ENCODE measurements at places on chromosomes 1 and 21. TPM values are rescaled to one million over a fixed set of nuclear protein-coding genes. Genes with fewer than 3 reads are reported as not detected.
A peak's percentile ranks its signal among the peaks of the same experiment; 100 is the strongest.

- H3K27me3 ChIP-seq = no peaks in the 10 kb centered on the region
- DNase-seq = no peak
- H3K27ac ChIP-seq = no peak overlapping the region
- peaks cover 1% of the 10 kb centered on the region for H3K4me1 ChIP-seq
- H3K36me3 ChIP-seq = peaks cover 6% of the 10 kb centered on the region
- no peak overlapping the region for H3K4me3 ChIP-seq
Measured at GRCh38 chr1:169345511-169345910, 22.1 kb downstream of the NME7 start.

The LPAR3 gene
- total RNA-seq = 0.99 TPM

The LHX8 gene
- total RNA-seq = 0.20 TPM

The GPR61 gene
- not detected for total RNA-seq

- H3K27ac ChIP-seq = no peak overlapping the region
- H3K4me3 ChIP-seq = no peak overlapping the region
- H3K27me3 ChIP-seq = no peaks in the 10 kb centered on the region
- no peaks in the 10 kb centered on the region for H3K36me3 ChIP-seq
Measured at GRCh38 chr1:66251546-66251945, 282.4 kb upstream of the SGIP1 start.

DNA sequence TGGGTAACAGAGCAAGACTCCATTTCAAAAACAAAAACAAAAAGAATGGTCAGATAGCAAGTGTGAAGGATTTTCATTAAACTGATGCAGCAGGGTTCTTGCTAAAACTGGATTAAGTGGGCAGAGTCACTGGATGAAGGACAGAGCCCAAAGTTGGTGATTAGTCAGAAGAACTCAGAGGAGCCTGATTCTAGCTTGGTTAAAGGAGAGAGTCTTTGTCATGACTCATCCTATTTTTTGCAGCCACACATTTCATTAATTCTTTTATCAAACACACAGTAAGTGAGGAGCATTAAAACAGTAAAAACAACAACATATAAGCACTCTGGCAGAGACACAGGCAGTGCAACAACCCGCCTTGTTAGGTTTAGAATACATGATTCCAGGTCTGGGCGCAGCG lies 56.0 kb upstream of the EDARADD start:
- no peak overlapping the region for H3K4me3 ChIP-seq
- no peak for DNase-seq
- peaks cover 32% of the 10 kb centered on the region for H3K27me3 ChIP-seq
- H3K27ac ChIP-seq = no peak overlapping the region

DNA sequence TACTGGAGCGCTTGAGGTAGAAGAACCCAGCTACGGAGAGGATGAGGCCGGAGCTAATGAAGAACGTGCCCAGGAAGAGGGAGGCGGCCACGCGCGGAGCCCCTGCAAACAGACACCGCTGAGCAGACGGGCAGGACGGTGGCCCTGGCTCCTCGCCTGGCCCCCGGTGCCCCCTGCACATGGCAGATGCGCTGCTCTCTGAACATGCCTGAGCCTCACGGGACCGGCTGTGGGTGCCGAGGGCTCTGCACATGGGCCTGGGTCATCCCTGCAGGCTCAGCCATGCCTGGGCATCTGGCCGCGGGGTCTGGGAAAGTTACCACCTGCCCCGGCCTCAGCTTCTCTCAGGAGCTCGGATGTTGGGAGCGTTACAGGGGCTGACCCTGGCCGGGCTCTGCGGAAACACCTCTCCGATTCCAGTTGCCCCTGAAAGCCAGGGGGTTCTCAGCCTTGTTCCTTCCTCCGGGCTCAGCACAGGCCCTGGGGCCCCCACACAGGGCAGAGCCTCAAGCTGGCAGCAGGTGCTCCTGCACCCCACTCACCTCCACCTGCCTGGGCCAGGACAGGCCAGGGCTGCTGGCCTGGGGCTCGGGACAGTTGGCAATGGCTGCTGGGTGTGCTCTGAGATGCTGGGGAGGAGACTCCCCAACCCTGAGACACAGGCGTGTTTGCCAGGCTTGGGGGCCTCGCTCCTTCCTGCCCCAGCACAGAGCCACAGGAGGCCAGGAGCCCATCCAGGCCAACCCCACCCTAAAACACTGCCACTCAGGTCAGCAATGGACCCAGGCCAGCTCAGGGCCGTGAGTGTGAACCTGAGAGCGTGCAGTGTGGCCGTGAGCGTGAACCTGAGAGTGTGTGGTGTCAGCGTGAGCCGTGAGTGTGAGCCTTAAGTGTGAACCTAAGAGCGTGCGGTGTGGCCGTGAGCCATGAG lies 12.1 kb upstream of the RNF223 start:
- H3K36me3 ChIP-seq = peaks cover 5% of the 10 kb centered on the region
- no peaks in the 10 kb centered on the region for H3K4me1 ChIP-seq
- peak; percentile 17 for DNase-seq

GRCh38 chr1:26278724-26279455 lies 996 bp upstream of the SH3BGRL3 start:
- no peaks in the 10 kb centered on the region for H3K27me3 ChIP-seq
- peak overlapping the region; percentile 88 for H3K27ac ChIP-seq
- H3K4me3 ChIP-seq = peak overlapping the region; percentile 87
- peaks cover 29% of the 10 kb centered on the region for H3K4me1 ChIP-seq

GRCh38 chr1:25617625-25618432 lies 1.2 kb downstream of the MAN1C1 start:
- peaks cover 15% of the 10 kb centered on the region for H3K4me1 ChIP-seq
- DNase-seq = no peak
- no peaks in the 10 kb centered on the region for H3K36me3 ChIP-seq
- peak overlapping the region; percentile 65 for H3K4me3 ChIP-seq

DNA sequence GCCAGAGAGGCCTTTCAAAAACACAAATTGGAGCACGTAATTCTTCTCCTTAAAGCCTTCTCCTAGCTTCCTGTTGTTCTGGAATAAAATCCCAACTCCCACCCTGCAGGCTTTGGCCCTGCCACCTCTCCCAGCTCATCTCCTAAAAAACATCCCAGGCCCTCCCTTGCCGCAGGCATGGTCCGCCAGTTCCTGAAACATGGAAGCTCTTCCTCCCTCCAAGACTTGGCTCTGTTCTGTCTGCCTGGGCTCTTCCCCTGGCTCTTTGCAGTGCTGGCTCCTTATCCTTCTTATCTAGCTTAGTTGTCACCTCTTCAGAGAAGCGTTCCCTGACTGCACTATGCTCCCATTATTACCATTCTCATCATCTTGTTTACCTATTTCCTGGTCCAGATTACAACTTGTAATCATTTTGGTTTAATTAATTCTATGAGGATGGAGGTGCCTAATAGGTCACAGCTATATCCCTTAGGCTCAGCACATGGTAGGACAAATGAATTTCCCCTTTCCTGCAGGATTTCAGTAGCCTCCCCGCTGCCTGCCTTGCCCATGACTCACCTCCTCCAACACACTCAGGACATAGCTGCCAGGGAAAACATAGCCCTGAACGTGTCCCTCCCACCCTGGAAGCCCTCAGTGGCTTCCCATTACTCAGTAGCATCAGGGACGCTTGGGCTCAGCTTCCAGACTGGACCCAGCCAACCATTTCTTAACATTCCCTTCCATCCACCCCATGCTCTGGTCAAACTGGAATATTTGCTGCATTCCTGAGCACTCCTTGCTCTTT lies 15.7 kb upstream of the IGSF21 start:
- H3K36me3 ChIP-seq = no peaks in the 10 kb centered on the region
- H3K27ac ChIP-seq = no peak overlapping the region
- peaks cover 74% of the 10 kb centered on the region for H3K27me3 ChIP-seq

GRCh38 chr1:173333581-173333980 lies 126.5 kb upstream of the TNFSF4 start:
- H3K4me3 ChIP-seq = no peak overlapping the region
- DNase-seq = no peak
- H3K4me1 ChIP-seq = peaks cover 6% of the 10 kb centered on the region
- H3K36me3 ChIP-seq = no peaks in the 10 kb centered on the region
- H3K27me3 ChIP-seq = no peaks in the 10 kb centered on the region

DNA sequence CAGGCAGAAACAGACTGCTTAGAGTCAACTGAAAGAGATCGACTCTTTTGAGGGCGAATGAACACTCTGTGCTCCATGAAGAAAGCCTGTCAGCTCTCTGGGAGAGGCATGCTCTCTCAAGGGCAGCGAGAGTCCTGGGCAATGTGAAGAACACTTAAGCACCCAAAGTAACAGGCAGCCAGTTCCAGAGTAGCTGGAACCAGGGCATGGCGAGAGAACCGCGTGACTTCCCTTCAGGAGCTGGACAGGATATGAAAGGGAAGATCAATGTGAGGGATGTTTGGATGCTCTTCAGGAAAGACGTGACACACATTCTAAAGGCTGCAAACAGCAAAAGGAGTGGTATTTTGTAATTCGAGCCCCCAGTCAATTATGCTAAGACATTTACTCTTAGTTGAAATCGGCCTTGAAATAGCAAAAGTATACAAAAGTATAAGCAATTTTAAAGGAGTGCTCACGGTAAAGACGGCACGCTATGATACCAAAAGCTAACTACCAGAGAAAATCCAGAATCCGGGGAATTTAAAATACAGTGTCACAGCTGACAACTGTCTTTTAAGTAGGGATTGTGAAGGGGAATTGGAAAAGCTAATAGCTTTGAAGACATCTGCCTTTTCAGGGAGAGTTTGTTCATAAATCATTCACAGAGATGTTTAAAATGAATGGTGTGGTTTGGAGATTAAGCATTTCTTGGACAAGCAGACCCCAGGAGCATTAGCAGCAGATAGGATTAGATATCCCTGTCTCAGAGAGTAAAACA lies 20.8 kb downstream of the ADAMTS5 start:
- no peaks in the 10 kb centered on the region for H3K36me3 ChIP-seq
- peak overlapping the region; percentile 37 for H3K27ac ChIP-seq
- H3K4me3 ChIP-seq = no peak overlapping the region
- H3K27me3 ChIP-seq = peaks cover 4% of the 10 kb centered on the region

GRCh38 chr1:218171302-218171893 lies 113.7 kb upstream of the RRP15 start:
- H3K27me3 ChIP-seq = peaks cover 71% of the 10 kb centered on the region
- H3K4me1 ChIP-seq = peaks cover 2% of the 10 kb centered on the region
- no peak overlapping the region for H3K4me3 ChIP-seq
- no peak for DNase-seq

GRCh38 chr1:51669816-51670215 lies 52.9 kb downstream of the OSBPL9 start:
- peaks cover 20% of the 10 kb centered on the region for H3K4me1 ChIP-seq
- DNase-seq = no peak
- H3K36me3 ChIP-seq = no peaks in the 10 kb centered on the region

The S100B gene
- 0.27 TPM for total RNA-seq
